Astrocyte of the spinal cord (primary cell): ENCODE measurements at places on chromosomes 1 and 21.
A peak's percentile ranks its signal among the peaks of the same experiment; 100 is the strongest.

GRCh38 chr1:31586376-31587327 lies 10.3 kb downstream of the TINAGL1 start:
- DNase-seq = no peak

DNA sequence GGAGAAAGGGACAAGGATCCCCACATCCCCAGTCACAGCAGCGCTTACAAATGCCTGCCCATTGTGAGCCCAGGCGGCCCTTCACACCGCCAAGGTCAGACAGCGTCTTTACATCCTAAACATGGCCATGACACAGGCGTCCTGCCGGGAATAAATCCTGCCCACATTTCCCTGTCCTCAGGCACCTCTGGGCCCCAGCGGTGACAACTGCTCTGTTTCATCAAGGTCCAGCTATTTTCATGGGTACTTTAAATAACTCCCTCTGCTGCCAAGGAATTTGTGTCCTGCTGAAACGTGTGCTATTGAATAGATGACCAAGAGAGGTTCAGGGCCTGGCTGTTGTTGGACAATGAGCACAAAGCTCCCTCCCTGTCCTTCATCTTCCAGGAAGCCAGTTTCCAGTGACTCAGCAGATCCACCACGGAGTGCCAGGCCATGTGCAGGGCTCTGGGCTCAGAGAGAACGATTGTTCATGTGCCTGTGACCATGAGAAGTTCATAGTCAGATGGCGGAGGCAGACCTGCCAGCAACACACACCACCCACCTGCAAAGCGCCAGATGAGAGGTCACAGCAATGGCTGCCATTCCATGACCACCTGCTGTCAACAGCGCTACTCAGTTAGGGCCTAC lies 195.8 kb downstream of the MATN1 start:
- DNase-seq = no peak

DNA sequence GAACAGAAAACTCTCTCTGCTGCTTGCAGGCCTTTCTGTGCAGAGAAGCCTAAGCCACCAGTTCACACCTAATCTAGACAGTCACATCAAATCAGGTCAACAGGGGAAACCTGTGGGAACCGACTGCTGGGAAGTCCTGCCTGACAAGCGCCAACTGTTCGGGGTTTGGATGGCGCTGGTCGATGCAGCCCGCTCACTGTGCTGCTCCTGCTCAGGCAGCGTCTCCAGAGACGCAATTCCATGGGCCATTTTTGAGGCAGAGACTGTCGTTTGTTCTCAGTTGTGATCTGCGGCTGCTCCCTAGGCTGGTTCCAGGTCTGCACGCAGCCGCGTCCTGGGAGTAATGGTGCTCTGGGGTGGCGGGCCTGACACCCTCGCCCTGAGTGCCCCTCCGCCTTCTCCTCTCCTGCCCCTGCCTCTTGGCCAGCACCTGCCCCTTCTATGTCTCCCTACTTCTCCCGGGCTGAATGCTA lies 1.4 kb downstream of the AGT start:
- DNase-seq = no peak

DNA sequence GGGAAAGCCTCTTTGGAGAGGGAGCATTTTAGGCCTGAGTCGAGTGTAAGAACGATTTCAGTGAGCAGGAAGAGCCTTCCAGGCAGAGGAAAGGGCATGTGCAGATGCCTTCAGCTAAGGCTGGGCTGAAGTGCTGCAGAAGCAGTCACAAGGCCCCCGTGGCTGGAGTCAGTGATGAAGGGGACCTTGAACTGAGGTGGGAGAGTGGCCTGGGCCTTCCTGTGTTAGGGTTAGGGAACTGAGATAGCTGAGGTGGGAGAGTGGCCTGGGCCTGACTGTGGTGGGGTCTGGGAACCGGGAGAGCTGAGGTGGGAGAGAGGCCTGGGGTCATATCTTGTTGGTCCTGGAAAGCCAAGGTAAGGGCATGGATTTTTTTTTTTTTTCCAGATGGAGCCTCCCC lies 50.9 kb upstream of the ETV3 start:
- no peak for DNase-seq

DNA sequence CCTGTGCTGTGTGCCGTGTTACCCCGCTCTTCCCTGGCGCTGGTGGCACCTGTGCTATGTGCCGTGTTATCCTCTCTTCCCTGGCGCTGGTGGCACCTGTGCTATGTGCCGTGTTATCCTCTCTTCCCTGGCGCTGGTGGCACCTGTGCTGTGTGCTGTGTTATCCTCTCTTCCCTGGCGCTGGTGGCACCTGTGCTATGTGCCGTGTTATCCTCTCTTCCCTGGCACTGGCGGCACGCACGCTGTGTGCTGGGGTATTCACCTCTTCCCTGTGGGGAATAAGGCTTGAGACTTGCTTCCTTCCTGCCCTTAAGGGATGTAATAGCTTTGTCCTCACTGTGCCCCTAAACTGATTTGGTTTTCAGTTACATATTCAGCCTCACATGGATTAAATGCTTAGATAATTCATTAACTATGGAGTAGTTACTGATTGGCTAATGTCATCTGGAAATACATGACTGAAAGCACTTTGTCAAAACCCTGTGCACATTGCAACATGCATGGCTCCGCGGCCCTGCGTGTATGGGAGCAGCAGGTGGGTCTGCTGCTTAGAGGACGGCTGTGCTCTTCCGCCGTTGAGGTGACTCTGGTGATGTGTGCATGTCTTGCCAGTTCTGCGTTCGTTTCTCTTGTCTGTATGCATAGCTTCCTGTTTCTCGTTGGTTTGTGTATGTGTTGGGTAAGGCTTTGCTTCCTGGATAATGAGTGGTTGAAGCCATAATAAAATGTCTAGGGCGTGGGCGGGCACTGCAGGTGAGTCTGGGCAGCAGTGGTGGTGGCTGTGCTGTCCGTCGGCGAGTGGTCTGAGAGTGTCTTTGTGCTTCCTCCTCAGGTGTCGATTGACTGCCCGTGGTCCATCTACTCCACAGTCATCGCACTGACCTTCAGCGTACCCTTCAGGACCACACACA lies 17.9 kb upstream of the PWP2 start:
- DNase-seq = no peak

GRCh38 chr21:39071623-39072214 lies 111.5 kb downstream of the PSMG1 start:
- DNase-seq = peak; percentile 12

GRCh38 chr1:67713057-67713846 lies 28.3 kb downstream of the GADD45A start:
- DNase-seq = peak; percentile 91

GRCh38 chr1:58727364-58727763 lies 27.5 kb upstream of the MYSM1 start:
- peak; percentile 84 for DNase-seq
